ENCODE measurements at places on chromosomes 6 and 20. TPM values are rescaled to one million over a fixed set of nuclear protein-coding genes. Genes with fewer than 3 reads are reported as not detected.
A peak's percentile ranks its signal among the peaks of the same experiment; 100 is the strongest.

The ADGRF1 gene
- total RNA-seq = 0.95 TPM

The PROCR gene
- 38.0 TPM for total RNA-seq

The POPDC3 gene
- 29.2 TPM for total RNA-seq

The BACH2 gene
- total RNA-seq = 1.6 TPM

The GHRH gene
- total RNA-seq = not detected

The KLHDC3 gene
- 60.9 TPM for total RNA-seq

DNA sequence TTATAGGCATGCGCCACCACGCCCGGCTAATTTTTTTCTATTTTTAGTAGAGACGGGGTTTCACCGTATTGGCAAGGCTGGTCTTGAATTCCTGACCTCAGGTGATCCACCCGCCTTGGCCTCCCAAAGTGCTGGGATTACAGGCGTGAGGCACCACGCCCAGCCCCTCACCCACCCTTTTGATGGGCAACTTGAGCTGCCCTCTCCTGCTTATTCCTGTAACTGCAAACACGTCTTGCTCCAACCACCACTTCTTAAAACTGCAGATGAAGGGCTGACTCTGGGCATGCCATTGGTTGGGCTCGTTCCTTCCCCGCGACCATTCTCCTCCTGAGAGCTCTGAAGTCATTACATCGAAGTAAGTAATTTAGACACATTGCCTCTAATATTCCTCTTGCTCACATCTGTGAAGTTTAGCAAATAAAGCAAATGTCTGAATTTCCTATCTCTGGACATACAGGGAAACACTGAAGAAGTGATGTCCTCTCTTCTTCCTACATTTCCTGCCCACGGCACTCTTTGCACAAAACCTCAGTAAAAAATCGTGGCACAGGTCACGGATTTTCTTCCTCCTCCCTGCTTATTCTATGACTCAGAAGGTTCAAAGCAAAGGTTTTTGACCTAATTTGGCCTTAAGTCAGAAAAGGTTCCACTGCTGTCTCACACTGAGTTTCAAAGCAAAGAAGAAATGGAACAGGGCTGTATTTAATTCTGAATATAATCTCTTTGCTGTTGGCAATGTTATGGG, 117.5 kb downstream of the GMPR start:
- H3K27ac ChIP-seq = no peak overlapping the region
- H3K27me3 ChIP-seq = no peaks in the 10 kb centered on the region
- 0 out of 2 replicates have a peak, but pooled peaks cover 4% of the 10 kb centered on the region for H3K4me1 ChIP-seq
- DNase-seq = no peak
- no peak overlapping the region for H3K4me3 ChIP-seq
- no peaks in the 10 kb centered on the region for H3K36me3 ChIP-seq

- H3K4me3 ChIP-seq = peak overlapping the region; percentile 50
- no peaks in the 10 kb centered on the region for H3K27me3 ChIP-seq
- no peaks in the 10 kb centered on the region for H3K36me3 ChIP-seq
- no peak for DNase-seq
Measured at GRCh38 chr6:30882759-30883684, 1.3 kb upstream of the DDR1 start.

DNA sequence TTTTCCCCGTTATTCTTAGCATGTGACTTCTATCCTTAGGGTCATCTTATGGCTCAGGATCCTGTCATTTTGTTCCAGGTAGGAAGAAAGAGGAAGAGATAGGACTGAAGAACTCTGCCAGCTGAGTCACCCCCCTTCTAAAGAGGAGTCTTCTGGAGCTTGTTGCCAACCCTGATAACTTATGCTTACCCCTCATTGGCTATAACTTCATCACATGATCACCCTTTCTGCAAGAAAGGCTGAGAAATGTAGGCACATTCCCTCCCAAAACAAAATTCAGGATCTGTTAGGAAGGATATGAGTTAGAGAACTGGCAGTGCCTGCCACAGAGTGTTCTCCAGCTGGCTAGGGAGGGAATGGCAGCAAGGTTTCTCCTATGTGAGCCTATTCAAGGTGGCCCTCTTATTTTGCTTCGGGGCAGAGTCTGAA, 35.6 kb downstream of the ARFGEF2 start:
- no peaks in the 10 kb centered on the region for H3K4me1 ChIP-seq
- no peak for DNase-seq
- H3K36me3 ChIP-seq = peaks cover 16% of the 10 kb centered on the region
- H3K27ac ChIP-seq = no peak overlapping the region

DNA sequence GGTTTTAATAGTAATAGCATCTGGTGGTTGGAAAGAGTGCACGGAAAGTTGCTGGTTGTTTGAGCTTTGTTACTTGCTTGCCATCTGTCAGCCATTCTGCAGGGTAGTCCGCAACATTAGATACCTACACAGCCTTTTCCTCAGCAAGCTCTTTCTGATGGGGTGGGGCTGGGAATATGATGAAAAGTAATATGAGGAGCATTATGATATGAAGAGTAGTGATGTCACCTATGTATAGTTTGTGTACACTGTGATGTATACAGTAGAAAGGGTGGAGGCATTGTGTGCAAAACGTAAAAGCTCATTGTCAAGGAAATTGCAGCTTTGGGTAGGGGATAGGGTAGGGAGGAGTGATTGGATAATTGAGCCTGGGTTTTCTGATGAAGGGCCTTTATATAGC, 16.1 kb downstream of the SCAF8 start:
- no peaks in the 10 kb centered on the region for H3K27me3 ChIP-seq
- DNase-seq = no peak
- H3K27ac ChIP-seq = no peak overlapping the region
- peaks cover 13% of the 10 kb centered on the region for H3K4me1 ChIP-seq
- no peaks in the 10 kb centered on the region for H3K36me3 ChIP-seq

GRCh38 chr20:483815-484644, 21.7 kb upstream of the TBC1D20 start:
- no peaks in the 10 kb centered on the region for H3K27me3 ChIP-seq
- H3K36me3 ChIP-seq = peaks cover 61% of the 10 kb centered on the region
- no peaks in the 10 kb centered on the region for H3K4me1 ChIP-seq

DNA sequence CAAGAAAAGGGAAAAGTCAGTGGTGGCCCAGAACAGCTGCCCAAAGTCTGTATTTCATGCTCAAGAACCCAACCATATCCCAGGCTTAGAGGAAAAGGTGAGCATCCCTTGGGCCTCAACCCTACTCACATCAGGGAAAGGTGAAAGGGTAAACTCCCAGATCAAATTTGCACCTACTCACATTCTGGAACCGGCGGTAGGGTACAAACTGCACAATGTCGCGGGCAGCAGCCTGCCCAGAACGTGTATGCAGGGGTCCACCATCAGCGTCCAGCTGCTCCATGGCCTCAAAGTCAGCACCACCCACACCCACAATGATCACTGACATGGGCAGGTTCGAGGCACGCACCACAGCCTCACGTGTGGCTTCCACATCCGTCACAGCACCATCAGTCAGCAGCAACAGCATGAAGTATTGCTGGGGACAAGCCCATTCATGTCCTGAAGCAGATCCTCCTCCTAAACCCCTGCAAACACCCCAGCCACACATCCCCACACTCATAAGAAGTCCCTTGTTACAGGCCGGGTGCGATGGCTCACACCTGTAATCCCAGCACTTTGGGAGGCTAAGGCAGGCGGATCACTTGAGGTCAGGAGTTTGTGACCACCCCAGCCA, 10.9 kb downstream of the SPAG4 start:
- DNase-seq = no peak
- no peak overlapping the region for H3K4me3 ChIP-seq
- no peaks in the 10 kb centered on the region for H3K4me1 ChIP-seq
- H3K36me3 ChIP-seq = peaks cover 8% of the 10 kb centered on the region
- H3K27ac ChIP-seq = no peak overlapping the region

DNA sequence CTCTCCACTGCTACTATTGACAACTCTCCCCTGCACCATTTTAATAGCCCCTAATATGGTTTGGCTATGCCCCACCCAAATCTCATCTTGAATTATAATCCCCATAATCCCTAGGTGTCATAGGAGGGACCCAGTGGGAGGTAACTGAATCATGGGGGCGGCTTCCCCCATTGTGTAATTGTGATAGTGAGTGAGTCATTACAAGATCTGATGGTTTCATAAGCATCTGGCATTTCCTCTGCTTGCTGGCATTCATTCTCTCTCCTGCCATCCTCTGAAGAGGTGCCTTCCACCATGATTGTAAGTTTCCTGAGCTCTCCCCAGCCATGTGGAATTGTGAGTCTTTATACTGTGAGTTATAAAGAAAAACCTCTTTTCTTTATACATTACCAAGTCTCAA, 74.1 kb upstream of the TCF21 start:
- no peak overlapping the region for H3K4me3 ChIP-seq
- H3K27me3 ChIP-seq = no peaks in the 10 kb centered on the region
- no peaks in the 10 kb centered on the region for H3K36me3 ChIP-seq
- no peak overlapping the region for H3K27ac ChIP-seq

- no peak for DNase-seq
- no peak overlapping the region for H3K27ac ChIP-seq
- H3K4me1 ChIP-seq = no peaks in the 10 kb centered on the region
- H3K36me3 ChIP-seq = no peaks in the 10 kb centered on the region
- H3K4me3 ChIP-seq = no peak overlapping the region
Measured at GRCh38 chr6:39999006-39999867, 65.0 kb upstream of the MOCS1 start.

DNA sequence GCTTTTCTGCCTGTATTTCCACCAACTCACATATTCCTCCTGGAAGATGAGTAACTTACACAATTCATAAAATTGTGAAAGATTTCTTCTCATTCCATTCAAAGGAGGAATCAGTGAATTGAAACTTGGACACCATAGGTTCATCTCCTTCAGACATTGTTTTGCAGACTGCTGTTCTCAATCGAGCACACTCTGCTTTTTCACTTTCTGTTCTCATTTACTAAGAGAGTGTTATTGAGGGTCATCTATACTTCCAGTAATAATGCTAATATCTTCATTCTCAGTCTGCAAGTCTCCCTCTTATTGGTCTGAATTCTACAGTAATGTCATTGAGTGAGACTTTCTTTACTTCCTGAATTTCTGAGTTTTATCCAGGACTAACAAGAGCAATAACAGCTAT, 67.5 kb upstream of the FUT9 start:
- H3K4me1 ChIP-seq = no peaks in the 10 kb centered on the region
- no peak overlapping the region for H3K4me3 ChIP-seq

DNA sequence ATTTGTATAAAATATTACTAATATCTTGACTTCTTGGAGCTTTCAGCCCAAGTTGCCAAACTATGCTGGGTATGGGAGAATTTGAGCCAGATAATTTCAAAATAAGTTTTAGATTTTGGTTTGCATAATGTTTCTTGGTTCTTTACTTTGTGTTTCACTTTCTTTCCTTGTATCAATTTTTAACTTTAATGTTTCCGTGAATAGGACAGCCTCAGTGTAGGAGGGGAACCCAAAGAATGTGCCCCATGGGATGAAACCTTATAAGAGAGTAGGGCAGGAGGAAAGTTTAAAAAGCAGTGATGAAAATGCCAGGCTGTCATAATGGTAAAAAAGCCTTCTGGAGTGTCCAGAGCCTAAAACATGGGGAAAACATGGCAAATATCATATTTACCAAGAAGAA, 252.4 kb upstream of the IRAK1BP1 start:
- no peak for DNase-seq
- H3K27ac ChIP-seq = no peak overlapping the region
- no peaks in the 10 kb centered on the region for H3K4me1 ChIP-seq
- H3K27me3 ChIP-seq = no peaks in the 10 kb centered on the region

GRCh38 chr20:60101201-60101890, 143.1 kb downstream of the CDH26 start:
- H3K27me3 ChIP-seq = no peaks in the 10 kb centered on the region
- H3K27ac ChIP-seq = no peak overlapping the region
- DNase-seq = no peak
- H3K36me3 ChIP-seq = no peaks in the 10 kb centered on the region

- H3K36me3 ChIP-seq = no peaks in the 10 kb centered on the region
- H3K27me3 ChIP-seq = no peaks in the 10 kb centered on the region
- no peak overlapping the region for H3K4me3 ChIP-seq
Measured at GRCh38 chr20:44646641-44647274, 4.7 kb downstream of the ADA start.

DNA sequence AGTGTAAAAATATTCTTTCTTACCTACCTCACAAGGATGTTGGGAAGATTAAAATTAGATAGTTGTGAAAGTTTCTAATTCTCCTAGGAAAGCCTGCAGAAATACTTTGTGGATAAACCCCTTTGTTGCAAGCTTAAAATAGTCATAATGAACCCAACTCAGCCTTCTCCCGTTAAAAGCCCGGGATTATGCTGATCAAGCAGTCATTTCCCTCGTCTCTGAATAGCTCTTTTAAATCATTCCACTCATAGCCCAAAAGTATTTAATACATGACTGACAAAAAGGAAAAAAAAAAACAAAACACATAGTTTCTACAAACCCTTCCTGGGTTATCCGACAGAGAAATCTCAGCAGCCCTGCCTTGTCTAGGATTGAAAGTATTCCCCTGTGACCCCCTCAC, 10.9 kb upstream of the METTL24 start:
- peaks cover 70% of the 10 kb centered on the region for H3K27me3 ChIP-seq
- H3K4me1 ChIP-seq = no peaks in the 10 kb centered on the region
- H3K36me3 ChIP-seq = no peaks in the 10 kb centered on the region
- no peak for DNase-seq

- H3K36me3 ChIP-seq = no peaks in the 10 kb centered on the region
- no peaks in the 10 kb centered on the region for H3K27me3 ChIP-seq
- no peak overlapping the region for H3K27ac ChIP-seq
- H3K4me3 ChIP-seq = no peak overlapping the region
- no peaks in the 10 kb centered on the region for H3K4me1 ChIP-seq
Measured at GRCh38 chr6:107056796-107057195, 28.8 kb downstream of the MTRES1 start.

DNA sequence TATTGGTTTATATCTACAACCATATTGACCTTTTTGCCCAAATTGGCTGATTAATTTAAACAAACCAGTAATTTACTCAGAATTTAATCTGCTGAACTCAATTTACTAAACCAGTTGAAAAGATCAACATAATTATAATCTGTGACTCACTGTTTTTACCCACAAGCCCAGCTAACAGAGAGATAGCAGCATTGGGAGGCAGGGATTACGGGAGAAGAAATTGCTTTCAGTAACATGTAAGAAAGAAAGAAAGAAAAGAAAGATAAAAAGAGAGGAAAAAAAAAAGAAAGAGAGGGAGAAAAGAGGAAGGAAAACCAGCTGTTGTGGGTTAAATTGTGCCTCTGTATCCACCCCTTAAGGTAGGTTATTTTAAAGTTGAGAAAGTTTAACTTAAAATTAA, 13.3 kb upstream of the RHAG start:
- DNase-seq = no peak
- no peak overlapping the region for H3K4me3 ChIP-seq
- no peaks in the 10 kb centered on the region for H3K4me1 ChIP-seq
- no peak overlapping the region for H3K27ac ChIP-seq

- DNase-seq = no peak
- H3K4me1 ChIP-seq = no peaks in the 10 kb centered on the region
- no peaks in the 10 kb centered on the region for H3K36me3 ChIP-seq
Measured at GRCh38 chr6:152184573-152184916, 377.1 kb downstream of the ESR1 start.

- no peak overlapping the region for H3K4me3 ChIP-seq
- DNase-seq = no peak
- H3K4me1 ChIP-seq = peaks cover 29% of the 10 kb centered on the region
- H3K27ac ChIP-seq = peak overlapping the region; percentile 44
Measured at GRCh38 chr20:43983904-43984361, 69.3 kb downstream of the TOX2 start.

All from Panc1 (cell line).